ENCODE measurements at places on chromosomes 13 and 19.

DNA sequence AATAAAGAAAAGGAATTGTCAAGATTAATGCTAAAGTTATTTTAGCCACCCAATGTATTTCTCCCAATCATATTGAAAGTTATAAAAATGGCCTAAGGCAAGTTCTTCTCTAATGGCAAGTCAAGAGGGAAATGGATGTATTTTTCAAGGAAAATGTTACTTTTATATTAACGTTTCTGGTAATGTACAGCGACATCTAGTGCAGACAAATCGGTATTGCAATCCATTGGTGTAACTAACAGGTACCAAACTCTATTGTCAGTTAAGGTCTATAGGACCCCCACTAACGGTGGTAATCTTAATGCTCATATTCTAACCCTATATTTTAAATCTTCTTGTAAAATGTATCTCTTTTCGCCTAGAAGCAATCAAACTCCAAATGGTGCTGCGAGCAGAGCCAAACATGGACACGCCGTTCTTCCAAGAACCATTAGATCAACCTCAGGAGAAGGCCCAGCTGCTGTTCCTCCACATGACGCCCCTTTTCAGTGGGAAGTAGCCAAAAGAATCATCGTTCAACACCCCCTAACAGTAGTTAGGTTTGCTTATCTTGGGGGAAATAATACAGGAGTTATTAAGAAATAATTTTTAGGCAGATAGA, 98.5 kb upstream of the PABPC3 start:
- no peak for DNase-seq

GRCh38 chr13:65724226-65724625, 1505.9 kb downstream of the PCDH9 start:
- no peak for DNase-seq

DNA sequence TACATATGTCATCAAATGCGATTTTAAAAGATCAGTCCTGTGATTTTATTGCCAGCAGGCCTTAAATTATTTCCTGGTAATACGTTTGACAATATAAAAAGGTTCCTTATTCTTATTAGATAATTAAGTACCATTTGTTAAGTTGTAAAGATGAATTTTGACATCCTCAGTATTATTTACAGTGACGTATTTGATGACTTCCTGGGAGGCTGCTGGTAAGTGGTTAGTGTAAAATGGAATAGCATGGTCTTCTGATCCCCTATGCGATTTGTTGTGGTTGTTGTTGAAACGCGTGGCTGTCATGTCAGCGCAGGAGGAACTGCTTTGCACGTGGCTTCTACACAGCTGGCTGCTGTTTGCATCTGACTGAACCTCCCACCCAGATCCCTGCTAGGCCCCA, 99.7 kb downstream of the DCLK1 start:
- DNase-seq: no peak

DNA sequence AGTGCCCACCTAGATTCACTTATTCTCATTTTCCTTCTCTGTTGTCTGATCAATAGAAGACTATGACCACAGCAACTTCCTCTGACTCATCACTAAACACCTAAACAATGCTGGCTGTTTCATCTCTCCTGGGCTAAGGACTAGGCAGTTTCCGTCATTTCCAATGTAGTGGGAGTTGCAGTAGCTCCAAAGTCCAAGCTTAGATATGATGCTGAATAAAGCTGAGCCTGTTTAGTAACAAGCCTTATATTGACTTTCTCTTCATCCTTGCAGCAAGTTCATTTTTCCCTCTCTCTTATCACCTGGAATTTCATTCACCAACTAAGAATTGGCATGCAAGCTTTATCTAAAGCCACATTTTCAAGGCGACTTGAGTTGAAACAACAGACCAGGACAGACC, 53.5 kb upstream of the PCDH9 start:
- DNase-seq: no peak

DNA sequence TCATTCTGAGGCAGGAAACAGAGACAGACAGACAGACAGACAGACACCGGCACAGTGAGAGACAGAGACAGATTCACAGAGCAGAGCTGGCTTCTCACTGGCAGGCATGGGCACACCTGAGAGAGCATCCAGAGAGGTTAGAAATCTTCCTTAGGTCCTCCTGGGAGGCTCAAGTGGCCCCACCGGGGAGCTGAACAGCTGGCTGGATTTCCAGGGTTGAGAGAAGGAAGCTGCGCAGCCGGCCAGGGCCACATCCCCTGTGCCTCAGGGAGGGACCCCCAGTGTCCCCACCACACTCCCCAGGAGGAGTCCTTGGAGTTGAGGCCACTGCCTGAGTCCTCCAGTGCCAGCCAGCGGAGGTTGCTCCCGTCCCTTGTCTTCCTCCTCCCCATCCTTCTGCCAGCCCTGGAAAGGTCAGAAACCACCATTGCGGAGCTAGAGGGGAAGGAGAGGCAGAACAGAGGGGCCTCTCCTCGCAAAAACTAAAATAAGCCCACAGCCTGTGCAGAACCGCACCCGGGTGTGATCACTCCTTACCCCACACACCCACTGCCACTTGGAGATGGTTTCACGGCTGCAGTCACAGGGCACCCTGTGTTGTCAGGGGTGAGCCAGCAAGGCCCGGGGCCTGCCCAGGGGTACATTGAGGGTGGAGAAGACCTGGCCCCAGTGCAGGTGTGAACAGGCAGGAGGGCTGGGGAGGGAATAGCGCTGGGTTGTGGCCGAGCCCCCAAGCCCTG, 4.2 kb downstream of the FFAR3 start:
- DNase-seq: no peak

GRCh38 chr19:35253316-35254286, 4.8 kb downstream of the LSR start:
- DNase-seq: no peak

- DNase-seq: no peak
Measured at GRCh38 chr19:58578012-58578925, 5.1 kb upstream of the MZF1 start.

DNA sequence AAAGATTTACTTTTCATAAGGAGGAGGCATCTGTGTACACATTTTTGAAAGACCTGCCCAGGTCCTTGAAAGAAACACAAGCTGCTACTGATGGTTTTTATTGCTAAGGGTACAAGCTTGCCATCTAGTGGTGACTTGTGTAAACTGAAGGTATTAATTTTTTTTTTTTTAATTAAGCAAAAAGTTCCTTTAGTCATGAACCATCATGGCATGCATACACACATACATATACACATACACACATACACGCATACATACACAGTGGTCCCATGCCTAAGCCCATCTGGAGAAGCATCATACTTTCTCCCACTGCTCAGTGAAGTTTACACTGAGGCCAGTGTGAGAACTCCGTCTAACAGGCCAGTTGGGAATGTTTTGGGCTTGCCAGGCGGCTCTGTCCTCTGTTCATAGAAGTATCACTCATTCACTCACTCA, 312.5 kb downstream of the DCLK1 start:
- peak; percentile 5 for DNase-seq

DNA sequence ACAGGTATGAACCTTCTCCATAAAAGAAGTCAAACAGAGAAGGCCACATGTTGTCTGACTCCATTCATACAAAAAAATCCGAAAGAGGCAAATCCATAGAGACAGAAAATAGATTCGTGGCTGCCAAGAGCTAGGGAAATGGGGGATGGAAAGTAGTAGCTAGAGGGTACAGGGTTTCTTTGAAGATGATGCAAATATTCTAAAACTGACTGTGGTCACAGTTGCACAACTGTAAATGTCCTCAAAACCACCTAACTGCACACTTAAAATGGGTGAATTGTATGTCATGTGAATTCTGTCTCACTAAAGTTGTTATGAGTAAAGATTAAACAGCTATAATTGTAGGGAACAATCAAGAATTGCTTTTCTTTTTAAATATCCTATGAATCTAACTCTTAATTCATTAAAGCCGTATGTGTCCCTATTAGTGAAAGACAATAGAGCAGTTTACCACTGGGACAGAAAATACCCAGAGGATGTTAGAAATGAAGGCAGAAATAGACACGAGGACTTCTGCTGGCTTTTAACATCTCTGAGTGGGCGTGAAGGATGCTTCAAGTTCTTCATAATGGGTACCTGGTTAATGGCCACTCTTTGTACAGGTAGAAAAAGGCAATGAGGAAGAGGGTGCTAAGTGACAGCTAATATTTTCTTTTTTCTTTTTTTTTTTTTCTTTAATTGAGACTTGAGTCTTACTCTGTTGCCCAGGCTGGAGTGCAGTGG, 21.2 kb downstream of the INSR start:
- no peak for DNase-seq

DNA sequence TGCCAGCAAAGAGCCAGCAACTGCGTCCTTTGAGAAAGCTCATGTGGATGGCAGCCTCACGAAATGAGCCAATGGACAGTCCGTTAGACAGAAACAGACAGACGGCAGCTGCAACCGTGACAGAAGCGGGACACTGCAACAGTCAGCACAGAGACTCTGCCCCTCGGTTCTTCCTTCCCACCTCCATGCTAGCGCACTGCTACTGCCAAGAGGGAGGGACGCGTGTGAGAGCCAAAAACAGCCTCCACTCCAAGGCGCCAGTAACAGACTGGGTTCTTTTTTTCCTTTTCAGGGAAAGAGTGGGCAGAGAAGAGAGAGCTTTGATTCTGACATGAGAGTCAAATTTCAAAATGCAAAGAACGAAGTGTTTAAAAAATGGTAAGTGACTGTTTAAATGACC, 77.5 kb downstream of the SERP2 start:
- no peak for DNase-seq

DNA sequence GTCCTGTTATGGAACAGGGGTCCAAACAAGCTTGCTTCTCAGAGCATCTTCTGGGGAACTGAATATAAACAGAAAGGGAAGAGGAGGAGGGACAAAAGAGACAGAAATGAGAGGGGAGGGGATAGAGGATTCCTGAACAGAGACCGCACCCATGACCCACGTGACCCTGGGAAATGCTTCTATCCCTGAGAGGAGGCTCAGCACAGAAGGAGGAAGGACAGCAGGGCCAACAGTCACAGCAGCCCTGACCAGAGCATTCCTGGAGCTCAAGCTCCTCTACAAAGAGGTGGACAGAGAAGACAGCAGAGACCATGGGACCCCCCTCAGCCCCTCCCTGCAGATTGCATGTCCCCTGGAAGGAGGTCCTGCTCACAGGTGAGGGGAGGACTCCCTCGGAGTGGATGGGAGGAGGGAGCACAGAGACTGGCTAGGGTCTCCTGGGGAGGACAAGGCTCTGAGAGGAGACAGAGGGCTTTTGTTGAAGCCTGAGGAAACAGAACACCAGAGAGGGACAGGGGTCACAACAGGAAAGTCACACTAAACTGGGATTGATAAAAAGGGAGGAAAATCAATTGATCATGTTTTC, at the start of gene CEACAM6:
TSS of gene CEACAM6 (plus strand) at position 203 of the 586 bp plus-strand sequence. CDS start at position 312, 109 bp downstream.
- no peak for DNase-seq

DNA sequence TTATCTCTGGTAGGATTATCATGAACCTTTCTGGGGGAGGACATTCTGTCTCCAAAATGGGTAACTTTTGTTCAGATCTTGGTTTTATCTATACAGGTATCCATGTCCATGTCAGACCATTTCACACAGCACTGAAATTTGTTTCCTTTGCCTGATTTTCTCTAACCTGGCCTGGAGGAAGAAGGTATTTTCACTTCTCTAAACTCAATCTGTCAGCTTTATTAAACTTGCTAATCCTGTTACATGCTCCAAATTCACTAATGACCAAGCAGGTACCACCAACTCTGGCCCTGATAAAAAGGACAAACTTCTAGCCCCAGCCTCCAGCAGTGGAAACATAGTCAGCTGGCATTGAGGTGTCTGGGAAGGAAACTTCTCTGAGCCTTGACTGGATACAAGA, 234.4 kb downstream of the DNAJC15 start:
- no peak for DNase-seq

DNA sequence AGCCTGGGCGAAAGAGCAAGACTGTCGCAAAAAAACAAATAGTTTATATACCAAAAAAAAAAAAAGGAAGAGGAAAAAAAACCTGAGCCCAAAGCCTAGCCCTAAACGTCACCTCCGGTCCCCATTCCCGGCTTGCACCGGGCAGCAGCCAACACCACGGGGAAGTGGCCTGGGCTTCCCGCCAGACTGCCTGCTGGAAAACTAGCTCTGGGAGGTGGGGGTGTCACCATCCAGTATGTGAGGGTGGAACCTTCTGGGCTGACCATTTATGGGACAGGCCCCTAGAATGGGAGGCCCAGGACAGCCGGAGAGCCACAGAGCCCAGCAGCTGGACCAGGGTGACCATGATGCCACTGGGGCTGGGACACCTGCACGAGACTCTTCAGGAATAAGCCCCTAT, 37.3 kb downstream of the IL12RB1 start:
- DNase-seq: peak; percentile 72

DNA sequence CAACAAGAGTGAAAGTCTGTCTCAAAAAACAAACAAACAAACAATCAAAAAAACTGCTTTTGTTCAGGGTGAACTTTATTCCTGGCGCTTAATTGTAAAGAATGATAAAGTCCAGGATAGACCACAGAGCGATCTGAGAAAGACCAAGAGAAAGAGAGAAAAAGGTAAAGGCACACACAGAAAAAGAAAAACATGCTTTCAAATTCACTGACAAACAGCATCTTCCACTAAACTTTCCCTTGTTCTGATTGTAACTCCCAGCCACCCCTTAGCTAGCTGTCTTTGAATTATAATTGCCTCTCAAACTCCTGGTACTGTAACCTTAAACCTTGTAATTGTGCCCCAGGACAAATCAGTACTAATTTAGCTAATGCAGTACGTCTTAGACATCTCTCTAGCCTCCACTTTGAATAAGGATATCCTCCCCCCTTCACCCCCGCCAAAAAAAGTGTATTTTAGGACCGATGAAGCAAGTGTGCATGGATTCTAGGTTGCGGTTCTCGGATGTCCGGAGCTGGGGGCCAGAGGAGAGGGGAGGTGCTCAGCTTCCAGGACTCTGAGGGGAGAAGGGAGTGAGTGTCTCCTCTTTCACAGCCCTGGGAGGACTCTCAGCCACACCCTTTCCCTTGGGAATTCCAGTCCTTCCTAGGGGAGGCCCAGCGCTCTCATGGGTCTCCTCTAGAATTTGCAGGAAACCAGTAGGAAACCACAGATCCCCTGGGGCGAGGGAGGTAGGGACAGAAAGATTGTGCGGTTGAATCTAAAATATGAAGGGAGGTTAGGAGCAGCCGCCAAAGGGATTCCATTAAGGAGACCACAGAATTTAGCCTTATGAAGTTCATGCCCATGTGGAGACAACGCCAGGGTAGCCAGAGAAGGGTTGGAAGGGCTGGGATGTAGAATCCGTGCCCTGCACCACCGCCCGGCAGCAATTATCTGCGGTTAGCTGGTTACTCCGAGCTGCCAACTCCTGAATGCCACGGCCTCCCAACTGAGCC, 19.7 kb downstream of the ZNF536 start:
- no peak for DNase-seq

DNA sequence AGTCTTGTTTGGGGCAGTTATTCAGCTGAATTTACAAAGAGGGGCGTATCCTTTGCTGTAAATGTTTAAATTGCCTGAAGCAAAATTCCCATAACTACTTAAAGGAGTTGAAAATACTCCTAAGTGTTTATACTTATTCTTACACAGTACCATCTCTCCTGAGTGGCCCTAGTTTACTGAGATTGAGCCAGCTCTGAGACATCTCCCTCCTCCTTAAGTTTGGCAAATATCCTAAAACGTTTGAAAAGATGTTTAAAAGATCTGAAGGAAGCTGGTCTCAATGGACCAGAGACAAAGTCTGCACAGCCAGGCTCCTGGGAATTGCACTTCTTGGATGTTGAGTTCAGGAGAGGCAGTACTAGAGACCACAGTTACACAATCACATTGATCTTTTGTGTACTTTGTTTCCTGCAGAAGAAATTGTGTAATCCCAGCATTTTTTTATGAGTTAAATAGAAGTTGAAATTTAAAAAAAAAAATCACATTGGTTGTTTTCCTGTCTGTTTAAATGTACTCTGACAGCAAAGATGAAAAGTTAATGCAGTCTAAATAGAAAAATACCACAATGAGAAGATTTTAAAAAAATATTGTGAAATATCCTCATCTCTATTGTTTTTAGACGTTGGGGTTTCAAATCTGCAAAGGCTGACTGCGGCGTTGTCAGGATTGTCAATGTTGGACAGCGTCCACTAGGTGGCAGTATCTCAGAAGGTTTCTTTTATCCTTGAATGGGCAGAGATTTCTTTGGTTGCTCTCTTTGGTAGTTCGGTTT, 20.7 kb downstream of the TNFSF11 start:
- peak; percentile 12 for DNase-seq
